ENCODE measurements at places on chromosomes 3 and 15.

GRCh38 chr3:189513281-189514117 is 117.7 kb upstream of the TP63 start:
- DNase-seq: peak; percentile 62

- DNase-seq: no peak
These were observed 323.7 kb upstream of the CTNNB1 start for GRCh38 chr3:40875581-40875980.

GRCh38 chr3:133944641-133945380 is 49.1 kb upstream of the RAB6B start:
- no peak for DNase-seq

DNA sequence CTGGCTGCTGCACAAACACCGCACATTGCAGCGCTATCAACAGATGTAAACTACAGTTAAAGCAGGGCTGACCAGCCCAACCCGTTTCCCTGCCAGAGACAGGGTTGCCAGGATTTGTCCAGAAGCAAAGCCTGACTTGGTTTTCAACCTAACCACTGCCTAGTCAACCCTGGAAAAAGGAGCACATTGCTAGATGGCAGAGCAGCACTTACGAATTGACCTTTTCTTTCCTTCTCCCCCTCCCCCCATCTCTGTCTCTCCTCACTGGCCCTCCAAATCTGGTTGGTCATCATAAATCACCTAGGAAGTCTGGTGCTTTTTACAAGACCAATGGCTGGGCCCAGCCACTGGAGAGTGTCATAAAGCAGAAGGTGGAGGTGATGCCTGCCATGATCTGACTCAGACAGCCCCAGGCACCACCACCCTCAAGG is 51.3 kb downstream of the ABCC5 start:
- DNase-seq: no peak

DNA sequence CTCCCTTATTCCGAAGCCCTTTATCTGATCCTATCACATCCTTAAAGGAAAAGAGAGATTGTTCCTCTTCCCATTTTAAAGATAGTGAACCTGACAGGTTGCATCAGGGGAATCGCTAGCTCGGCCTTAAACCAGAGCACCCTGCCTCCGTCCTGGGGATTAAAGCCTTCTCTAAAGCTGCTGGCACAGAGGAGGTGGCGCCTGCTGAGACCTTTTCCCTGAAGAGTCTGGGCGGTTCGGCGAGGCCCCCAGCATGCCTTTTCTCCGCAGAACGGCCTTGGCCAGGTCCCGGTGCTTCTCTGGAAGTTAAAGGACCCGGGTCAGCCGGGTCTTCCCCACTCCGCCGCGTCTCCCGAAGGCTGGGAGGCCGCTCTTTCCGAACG is 593 bp downstream of the FAM219B start:
- DNase-seq: peak; percentile 38

GRCh38 chr3:46566040-46566641 is at the start of gene LRRC2:
LRRC2 (minus strand) TSS chr3:46566302; CDS start chr3:46551591, 14,711 bp downstream.
- no peak for DNase-seq

DNA sequence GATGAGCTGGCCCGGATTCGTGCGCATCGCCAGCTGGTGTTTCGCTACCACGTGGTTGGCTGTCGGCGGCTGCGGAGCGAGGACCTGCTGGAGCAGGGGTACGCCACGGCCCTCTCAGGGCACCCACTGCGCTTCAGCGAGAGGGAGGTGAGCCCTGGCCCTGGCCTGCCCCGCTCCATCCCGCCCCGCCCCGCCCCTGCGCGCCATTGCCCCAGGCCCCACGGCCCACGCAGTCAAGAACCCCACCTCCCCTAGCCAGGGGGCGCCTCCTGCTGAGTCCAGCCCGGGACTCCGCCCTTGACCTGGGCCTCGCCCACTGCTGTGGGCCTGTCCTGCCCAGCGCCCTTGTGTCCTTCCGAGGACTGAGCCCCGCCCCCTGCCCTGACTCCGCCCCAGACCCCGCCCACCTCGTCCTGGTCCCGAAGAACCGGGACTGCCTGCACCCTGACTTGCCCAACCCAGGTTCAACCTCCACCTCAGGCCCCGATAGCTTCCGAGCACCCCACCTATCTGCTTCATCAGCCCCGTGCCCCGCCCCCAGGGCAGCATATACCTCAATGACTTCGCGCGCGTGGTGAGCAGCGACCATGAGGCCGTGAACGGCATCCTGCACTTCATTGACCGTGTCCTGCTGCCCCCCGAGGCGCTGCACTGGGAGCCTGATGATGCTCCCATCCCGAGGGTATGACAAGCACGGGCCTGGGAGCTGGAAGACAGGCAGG is 14.8 kb downstream of the NT5DC2 start:
- DNase-seq: no peak

DNA sequence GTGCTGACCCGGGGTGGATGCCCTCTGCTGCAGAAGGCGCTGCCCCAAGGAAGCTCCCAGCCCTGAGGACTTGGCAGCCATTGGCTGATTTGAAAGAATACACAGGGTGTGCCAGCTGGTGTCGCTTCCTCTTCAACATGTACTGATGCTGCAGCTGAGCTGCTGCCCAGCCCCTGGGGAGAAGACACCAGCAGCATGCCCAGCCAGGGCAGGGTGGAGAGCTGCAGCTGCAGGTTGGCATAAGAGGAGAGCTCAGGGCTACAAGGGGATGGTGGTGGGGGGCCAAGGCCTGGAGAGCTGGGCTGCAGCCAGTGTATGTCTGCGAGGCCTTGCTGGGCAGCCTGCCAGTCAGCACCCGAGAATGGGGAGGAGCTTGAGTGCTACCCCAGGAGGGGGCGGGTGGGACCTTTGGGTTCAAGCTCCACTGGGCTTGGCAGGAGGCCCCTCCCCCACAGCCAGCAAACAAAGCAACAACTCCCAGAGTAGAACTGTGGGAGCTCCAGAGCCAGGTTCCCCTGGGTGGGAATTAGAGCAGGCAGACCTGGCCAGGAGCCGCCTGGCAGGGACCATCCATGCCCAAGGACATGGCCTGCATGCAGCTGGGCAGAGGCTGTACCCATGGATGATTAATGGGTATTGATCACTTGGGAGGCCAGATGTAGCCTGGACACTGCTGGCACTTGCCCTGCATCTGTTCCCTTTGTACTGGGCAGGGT is 9.2 kb upstream of the SEMA4B start:
- peak; percentile 79 for DNase-seq

DNA sequence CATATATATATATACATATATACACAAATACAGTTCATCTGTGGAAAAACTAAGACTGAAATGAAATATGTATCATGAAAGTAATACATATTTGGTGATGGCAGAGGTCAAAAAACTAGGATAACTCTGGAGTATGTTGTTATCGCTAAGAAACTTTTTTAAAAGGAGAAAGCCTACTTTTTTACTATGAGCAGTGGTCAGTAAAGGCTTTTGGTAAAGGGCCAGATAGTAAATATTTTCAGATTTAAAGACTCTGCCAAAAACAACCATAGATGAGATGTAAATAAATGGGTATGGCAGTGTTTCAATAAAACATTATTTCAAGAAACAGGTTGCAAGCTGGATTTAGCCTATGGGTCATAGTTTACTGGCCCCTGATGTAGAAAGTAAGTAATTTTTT is 93.8 kb upstream of the TGFBR2 start:
- no peak for DNase-seq

- no peak for DNase-seq
These were observed 23.1 kb upstream of the MTHFS start for GRCh38 chr15:79919749-79920511.

- no peak for DNase-seq
These were observed 53.0 kb upstream of the TPM1 start for GRCh38 chr15:62989366-62990055.

- DNase-seq: no peak
These were observed 13.8 kb downstream of the XIRP1 start for GRCh38 chr3:39178553-39178952.

- DNase-seq: no peak
These were observed 129.1 kb downstream of the ASB7 start for GRCh38 chr15:100731267-100732152.

DNA sequence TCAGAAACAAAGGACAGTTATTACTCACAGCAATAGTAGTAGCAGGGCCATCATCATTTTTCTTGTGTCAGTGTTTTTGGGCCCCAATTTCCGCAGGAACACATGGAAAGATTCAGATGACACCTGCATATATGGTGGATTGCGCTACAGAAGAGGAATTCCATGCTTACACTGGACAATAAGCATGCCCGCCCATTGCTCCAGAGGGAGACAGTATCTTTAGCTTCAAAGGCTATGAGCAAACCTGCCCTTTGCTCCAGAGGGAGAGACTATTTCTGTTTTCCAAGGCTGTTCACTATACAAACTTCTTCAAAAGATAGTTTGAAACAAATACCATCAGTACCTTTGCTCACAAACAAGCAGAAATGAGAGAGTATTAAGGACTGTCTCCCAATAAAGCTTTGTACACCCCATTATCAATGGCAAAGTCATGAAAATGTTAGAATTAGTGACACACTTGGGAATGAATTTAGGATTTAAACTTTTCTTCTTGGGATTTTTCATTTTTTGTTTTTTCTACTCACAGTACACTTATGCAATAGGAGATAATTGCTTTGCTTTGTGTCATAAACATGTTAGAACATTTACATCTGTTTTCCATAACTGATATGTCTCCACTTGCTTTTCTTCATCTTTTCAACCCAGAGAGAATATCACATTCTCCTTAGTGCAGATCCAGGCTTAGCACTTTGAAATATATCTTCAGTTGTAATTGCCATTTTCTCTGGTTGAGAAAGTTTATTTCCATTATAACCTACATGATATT is 564.5 kb upstream of the ZNF717 start:
- no peak for DNase-seq

GRCh38 chr15:81633889-81634288 is 259.9 kb upstream of the TMC3 start:
- no peak for DNase-seq

DNA sequence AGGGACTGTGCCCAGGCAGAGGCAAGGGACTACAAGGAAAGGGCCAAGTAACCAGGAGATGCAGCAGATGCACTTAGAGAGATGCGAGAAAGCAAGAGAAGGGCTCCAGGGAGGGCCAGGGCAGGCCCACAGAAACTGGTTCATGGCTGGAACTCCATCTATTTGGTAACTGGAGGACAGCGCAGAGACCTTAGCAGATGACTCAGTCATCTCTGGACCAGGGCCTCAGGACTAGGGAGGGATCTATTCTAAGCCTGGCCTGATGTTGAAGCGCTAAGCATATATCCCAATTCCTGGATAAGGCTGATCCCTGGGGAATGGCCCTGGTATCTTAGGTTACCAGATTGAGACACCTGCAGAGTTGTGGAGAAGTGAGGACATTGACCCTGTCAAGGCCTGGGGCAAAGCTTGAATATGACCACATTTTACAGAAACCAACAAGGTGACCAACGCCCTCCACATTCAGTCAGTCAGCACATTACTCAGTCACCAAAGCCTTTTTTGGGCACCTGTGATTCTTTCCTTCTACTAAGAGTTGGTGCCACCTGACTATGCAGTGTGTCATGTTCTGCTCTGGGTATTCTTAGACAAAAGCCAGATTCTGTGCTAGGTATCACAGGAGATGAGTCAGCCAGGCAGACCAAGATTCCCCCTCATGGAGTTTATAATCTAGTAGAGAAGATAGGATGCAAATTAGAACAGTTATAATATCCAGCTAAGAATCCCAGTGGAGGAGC is 68.4 kb upstream of the SLCO3A1 start:
- DNase-seq: no peak

GRCh38 chr3:198061119-198062067 is 101.4 kb downstream of the LMLN start:
- DNase-seq: no peak

DNA sequence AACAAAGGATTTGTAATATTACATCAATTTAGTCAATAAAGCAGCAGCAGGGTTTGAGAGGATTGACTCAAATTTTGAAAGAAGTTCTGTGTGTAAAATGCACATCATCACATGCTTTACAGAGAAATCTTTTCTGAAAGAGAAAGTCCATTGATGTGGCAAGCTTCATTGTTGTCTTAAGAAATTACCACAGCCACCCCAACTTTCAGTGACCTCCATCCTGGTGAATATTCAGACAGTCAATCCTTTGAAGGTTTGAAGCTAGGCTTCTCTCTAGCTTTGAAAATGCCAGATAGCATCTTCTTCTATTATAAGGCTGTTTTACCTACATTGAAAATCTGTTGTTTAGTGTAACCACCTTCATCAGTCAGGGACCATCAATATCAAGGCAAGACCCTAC is 51.8 kb upstream of the SETMAR start:
- DNase-seq: no peak

- DNase-seq: no peak
These were observed 205.9 kb downstream of the RSL24D1 start for GRCh38 chr15:54990793-54991192.

- DNase-seq: no peak
These were observed 23.8 kb upstream of the SIAH2 start for GRCh38 chr3:150786791-150787190.

DNA sequence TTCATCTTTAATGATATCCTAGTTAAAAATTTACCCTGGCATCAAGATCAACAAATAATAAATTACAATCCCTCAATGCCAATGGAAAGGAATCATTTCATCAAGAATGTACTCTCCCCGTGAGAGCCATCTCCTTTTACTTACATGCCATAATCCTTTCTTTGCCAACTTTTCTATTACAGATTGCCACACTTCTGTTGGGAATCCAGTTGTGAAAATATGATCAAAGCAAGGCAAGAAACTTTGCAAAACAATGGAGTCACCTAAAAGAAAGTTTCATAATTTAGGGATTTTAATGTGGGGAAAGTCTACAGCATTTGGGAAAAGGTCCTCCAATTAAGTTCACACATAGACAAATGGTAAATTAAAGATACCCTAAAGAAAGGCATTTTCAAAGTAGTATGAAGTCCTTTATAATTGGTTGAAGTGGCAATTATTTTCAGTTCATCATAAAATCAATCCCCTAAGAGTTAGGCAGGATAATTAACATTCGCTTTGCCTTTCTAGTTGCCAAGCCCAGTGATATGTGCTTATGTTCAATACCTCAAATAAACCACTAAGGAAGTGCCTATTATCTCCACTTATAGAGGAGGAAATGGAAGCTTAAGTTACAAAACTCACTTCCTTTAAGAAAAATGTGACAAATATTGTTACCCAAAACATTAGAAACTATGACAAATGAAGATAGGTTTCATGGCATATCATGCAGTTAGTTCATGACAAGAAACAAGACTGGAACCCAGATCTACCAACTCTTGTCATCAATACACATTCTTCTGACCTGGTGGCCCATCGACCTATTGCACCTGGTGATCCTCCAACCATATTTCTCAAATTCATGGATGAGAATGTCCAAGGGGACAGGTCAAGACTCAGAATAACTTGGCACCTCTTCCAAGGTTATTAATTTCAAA is 49.1 kb downstream of the TRANK1 start:
- DNase-seq: no peak

GRCh38 chr15:74173380-74174218 is at the start of gene ISLR:
ISLR (plus strand) TSS chr15:74173710; CDS start chr15:74174859, 1,149 bp downstream.
- no peak for DNase-seq

- DNase-seq: no peak
These were observed 43.7 kb downstream of the LRRC49 start for GRCh38 chr15:70936326-70936725.

Data from head of caudate nucleus (tissue), 42 donors.